ENCODE measurements at places on chromosomes 5 and 9.
A peak's percentile ranks its signal among the peaks of the same experiment; 100 is the strongest.

DNA sequence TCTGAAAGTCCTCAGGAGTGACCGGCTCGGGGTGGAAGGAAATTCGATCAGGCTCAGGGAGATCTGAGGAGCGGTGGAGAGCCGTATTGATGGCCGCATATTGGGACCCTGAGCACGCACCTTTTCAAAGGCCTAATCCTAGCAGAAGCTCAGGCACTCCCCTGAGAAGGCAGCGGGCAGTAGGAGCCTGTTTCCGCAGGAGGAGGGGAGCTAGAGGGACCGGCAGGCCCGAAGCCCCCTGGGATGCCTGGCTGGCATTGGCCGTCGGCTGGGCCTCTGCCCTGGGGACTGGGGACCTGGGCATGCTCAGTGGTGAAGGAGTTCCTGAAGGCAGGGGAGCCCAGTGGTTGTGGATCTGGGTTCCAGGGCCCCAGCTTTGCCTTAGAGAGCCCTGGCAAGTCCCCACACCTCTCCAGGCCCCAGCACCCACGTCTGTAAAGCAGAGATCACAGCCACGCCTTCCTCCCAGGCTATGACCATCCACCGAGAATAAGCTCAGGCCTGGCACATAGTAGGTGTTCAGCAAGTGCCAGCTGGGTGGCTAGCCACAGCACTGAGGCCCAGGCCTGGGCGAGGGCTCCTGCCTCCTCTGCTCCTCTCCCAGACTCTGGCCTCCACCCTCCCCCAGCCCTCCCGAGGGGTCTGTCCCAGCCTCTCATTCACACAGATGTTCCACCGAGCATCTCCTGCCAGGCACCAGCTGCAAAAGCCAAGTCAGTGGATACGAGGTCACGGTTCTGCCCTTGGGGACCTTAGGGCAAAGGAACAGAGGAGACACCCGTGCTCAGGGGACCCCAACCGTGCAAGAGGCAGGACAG is 17.2 kb upstream of the QRFP start:
- no peak for DNase-seq

GRCh38 chr9:114616684-114617520 is 5.8 kb downstream of the TMEM268 start:
- DNase-seq, result peak; percentile 61

DNA sequence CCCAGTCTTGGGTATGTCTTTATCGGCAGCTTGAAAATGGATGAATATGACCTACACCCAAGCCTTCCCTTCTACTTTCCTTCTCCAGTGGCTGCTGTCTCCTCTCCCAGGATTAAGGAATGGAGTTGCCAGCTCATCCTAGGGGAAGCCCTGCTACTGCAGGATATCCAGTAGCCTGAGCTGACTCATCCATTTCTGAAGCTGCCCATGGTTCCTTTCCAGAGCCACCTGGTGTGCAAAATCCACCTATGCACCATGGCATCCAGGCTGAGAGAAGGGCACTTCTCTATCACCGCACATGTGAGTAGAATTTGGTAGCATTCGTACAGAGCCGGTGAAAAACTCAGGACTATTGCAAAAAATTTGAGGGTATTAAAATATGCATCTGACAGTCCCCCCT is 290.8 kb downstream of the YTHDC2 start:
- DNase-seq, result no peak

DNA sequence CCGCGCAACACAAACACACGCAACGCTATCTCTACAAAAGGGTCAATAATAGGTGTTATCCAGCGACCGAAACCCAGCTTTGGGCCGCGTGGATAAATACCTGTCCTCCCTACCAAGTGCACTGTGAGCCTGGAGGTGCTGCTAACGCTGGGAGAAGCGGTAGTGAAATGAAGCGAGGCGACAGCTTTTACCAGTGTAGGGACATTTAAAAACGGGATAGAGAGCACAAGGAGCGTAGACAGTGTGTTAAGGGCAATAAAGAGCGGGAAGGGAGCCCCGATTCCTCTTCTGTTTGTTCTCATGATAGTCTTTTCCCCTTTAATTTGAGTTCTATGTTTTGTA is 421 bp upstream of the DEPDC1B start:
- no peak for DNase-seq

GRCh38 chr5:86861512-86861911 is 243.8 kb downstream of the COX7C start:
- no peak for DNase-seq

DNA sequence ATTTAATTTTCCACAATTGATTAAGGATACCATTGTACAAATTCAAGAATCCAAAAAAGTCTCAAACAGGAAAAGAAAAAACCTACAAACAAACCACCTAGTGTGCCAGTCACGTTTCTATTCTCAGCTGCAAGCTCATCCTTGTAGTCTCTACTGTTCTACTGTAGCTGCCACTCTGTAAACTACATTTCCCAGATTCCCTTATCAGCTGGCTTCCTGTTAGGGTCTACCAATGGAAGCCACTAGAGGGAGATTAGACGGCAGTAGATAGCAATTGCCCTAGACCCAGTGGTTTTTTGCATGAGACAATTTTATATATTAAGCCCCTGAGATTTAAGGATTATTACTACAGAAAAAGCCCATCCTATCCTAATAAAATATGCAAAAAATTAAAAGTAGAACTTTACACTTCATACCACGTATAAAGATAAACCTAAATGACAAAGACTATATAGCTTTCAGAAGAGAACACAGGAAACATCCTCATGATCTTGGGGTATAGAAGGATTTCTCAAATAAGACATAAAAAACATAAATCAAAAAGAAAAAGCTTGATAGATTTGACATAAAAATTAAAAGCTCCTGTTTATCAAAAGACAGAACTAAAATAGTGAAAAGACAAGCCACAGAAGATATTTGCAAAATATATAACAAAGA is 37.4 kb downstream of the P4HA2 start:
- DNase-seq, result no peak

DNA sequence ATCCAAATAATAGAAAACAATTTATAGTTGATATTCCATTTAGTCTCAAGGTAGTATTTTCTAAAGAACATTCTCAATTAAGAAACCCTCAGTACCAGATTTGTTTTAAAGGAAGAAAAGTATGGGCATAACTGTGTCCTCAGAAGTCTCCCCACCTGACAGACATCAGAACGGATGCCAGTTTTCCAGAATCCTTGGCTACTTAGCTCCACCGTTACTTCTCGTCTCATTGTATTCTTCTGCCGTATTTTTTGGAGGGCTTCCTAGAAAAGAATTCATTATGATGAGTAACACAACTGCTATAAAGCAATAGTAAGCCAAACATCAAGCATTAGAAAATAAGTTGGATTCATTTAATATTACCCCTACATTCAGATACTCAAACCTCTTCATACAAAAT is 67.8 kb downstream of the DROSHA start:
- no peak for DNase-seq

GRCh38 chr5:88934439-88934838 is 51.5 kb upstream of the MEF2C start:
- no peak for DNase-seq

DNA sequence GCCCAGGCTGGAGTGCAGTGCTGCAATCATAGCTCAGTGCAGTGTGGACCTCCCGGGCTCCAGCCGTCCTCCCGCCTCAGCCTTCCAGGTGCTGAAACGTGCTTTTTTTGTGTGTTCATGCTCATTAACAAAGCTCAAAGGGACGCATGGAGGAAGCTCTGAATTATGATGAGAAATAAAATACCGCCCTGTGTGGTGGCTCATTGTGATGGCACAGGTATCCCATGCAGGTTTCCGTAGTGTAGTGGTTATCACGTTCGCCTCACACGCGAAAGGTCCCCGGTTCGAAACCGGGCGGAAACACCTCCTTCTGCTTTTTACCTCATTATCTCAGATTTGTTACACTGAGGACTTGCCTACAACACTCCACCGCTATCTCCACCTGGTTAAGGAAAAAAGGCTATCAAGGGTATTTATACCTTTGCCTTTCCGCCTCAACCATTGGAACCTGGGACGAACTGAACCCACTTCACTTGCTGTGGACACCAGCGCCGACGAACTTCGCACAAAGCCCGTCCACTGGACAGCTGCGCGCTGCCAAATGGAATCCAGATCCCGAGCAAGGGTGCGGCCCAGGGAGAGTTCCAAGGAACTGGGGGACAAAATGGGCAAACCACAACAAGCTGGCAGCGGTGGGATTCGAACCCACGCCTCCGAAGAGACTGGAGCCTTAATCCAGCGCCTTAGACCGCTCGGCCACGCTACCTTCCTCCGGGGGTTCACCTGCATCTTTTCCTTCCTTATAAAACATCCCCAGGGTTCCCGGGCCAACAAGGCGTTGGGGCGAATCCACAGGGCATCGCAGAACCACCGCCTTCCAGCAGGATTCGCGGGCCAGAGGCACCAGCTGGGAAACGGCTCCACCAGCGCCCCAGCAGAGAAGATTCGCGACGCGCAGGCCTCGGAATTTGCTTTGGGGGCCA is 26.3 kb downstream of the OR2V2 start:
- peak; percentile 60 for DNase-seq

- DNase-seq, result no peak
Observed at GRCh38 chr5:95809414-95809960, 13.0 kb downstream of the GLRX start.

DNA sequence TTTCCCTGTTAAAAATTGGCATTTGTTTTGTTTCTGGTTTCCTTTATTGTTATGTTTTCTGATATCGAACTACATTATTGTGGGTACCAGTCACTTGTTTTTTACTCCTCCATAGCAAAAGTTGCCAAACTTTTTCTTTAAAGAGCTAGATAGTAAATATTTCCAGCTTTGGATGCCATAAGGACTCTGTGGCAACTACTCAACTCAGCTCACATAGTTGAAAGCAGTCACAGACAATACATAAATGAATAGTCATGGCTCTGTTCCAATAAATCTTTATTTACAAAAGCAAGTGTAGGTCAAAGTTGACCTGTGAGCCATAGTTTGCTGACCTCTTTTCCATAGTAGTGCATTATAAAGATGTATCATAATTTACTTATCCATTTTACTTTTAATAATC is 305.0 kb downstream of the RASEF start:
- no peak for DNase-seq

- no peak for DNase-seq
Observed at GRCh38 chr9:131418143-131419025, 24.5 kb downstream of the PRRC2B start.

GRCh38 chr9:88915916-88916315 is 75.4 kb upstream of the S1PR3 start:
- DNase-seq, result no peak

DNA sequence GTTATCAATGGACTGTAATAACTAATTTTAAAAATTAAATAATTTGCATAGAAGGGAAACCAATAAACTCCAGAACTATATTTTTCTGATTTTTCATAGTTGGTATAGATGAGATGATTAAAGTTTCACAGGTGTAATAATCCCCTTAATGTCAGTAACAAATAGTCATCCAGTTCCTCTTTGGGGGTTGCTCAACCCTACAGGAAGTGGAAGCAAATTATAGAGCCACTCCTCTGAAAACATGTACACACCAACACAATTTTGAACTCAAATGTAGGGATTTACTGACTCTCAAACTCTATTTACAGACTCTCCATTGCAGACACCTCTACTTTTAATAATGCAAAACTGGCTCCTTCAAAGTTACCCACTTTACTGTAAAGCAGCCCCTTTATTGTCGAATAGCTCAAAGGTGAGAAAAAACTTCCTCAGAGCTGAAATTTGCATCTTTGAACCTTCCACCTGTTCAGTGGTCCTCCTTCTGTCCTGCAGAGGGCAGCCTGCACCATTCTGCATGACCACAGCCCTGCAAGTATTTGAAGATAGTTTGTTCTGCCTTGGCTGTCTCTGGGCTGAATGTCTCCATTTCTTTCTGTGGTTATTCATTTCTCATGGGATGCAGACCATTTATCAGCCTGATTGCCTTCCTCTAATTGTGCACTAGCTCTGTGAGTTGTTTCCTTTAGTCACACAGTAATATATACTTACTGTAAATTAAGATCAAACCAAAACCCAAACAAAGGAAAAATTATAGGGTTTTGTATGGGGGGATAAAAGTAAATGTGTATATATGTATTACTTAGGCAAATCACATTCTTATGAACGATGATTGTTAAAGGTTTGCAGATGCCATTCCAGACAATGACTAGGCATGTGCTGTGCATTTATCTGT is 383.2 kb upstream of the SGCD start:
- peak; percentile 11 for DNase-seq

DNA sequence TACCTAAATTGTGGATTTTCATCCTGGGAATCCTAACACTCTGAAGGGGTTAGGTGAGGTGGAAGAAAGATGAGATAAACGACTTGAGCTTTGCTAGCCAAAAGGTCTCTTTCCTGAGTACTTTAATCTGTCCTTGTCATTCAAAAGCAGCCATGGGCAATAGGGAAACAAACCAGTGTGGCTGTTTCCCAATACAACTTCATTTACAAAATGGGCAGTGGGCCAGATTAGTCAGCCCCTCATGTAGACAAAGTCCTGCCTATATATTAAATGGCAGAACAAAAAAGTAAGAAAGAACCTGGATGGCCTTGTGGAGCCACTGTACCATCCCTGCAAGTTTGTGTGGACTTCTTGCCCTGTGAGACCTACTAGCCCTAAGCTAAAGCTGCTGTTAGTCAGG is 51.0 kb upstream of the NFIL3 start:
- no peak for DNase-seq

GRCh38 chr5:15425766-15426165 is 74.2 kb upstream of the FBXL7 start:
- DNase-seq, result no peak

DNA sequence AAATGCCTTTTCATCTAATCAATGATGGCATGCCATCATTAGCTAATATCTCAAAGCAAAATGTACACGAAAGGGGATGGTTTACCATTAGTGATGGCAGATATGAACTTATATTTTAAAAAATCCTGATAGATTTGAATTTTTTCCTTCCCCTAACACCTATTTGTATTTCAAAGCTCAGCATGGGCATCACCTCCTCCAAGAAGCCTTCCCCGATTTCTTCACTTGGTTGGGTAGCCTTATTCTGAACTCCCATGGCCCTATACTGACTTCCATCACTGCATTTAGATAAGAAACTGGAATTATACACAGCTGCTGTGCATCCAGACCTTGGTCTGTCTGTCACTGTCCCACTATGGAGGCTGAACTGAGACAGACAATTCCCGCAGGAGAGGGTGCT is 49.6 kb upstream of the FBXW11 start:
- no peak for DNase-seq

DNA sequence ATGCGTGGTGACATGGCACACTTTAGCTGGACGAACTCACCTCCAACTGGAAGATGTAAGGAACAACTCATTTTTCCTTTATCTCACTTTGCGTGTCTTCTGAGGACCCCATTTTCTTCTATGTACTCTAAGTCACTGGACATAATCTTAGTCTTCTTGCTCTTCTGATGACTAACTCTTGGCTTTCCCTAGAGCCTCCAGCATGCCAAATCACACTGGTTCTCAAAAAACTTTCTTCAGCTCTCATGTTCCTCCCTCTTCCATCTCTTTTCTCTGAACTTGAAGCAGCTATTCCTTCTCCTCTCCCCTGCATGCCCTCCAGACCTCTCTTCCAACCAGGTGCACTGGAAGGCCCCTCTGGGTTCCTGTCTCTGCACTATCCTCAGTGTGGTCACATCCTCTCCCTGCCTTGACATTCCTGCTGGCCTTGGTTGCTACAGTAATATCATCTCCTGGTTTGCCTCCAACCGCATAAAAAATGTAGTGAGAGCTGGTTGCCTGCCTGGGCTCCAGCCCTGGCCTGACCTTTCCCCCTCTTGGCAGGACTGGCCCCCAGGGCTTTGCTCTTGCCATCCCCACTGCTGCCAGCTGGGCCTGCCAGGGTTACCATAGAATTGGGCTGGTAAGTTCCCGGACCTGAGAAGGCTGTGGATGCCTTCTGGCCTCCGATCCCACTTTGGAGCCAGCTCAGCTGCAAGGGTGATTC is 44.8 kb upstream of the BNC2 start:
- DNase-seq, result no peak

All from CD4-positive, alpha-beta T cell treated with Interferon gamma for 1 hour (primary cell).